NCI-H1436 treated with DMSO at 0.1 percent for 48 hours (cell line): ENCODE measurements at places on chromosomes 1 and 21.

DNA sequence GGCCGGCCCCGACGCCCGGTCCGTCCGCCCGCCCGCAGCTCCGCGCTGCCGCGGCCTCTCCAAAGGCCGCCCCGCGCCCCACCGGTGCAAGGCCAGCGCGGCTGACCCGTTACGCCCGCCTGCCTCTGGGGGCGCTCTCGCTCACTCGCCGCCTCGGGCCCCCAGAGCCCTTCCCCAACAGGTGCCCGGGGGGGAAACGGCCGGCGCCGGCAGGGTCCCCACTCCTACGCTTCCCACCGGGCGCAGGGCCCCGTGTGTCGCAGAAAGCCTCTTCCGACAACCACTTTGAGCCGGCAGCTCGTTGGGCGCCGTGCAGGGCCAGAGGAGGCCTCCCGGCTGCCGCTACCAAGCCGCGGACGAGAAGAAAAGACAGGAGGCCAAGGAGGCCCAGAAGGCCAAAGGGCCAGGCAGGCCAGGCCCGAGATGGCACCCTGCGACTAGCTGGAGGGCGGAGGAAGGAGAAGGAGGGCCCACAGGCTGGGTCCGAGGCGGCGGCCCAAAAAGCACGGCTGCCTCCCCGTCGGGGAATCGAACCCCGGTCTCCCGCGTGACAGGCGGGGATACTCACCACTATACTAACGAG is 64.9 kb upstream of the FCGR2A start:
- DNase-seq = no peak

- DNase-seq = no peak
Measured at GRCh38 chr1:229033480-229033879, 237.4 kb upstream of the RAB4A start.

DNA sequence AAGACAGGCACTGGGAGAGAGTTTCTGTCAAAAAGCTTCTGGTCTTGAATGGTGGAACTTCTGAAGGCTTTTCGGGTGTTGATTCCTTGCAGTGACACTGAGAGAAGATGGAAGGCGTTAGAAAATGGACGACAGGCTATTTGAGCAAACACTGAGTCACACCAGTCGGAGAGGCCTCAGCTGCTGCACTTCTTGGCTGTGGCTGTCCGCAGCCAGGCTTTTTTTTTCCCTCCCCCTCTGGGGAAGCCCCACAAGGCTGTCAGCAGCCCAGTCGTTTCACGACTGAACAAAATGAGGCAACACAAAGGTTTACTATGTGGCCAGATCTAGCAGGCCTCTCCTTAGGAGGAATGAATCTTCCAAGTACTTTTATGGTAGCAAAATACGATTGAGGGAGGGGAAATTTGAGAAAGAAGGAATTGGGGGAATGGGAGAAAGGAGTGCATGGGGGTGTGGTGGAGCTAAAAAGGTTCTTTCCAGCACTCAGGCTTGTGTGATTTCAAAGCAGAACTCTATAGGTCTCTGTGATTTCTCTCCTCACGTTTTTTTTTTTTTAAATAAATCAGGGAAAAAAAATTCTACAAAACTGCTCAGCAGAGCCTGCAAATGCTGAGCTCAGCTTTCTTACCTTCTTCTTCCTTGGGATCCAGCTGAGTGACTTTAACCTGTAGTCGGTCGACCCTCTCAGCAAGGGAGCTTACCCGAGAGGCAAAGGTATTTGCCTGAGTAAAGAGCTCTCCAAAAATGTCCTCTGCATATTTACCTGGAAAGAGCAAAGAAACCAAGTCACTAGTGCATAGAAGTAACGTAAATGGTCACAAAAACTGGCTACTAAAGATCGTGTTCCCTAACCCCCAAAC is 26.1 kb downstream of the GPR3 start:
- DNase-seq = no peak

DNA sequence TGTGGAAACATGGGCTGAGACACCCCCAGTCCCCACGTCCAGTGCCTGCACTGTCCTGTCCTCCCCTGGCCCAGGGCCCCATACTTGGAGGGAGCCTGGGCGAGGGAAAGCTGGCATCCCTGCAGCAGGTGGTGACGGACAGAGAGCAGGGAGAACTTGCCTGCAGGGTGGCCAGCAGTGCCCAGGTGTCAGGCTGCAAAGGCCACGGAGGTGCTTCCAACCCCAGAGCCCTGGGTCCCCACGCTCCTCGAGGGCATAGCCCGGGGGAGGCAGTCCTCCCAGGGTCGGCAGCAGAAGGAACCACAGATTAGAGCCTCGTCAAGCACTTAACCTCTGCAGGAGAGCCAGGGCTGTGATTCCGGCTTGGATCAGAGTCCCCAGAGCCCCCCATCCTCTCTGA is 77.5 kb downstream of the ARHGEF16 start:
- DNase-seq = no peak
